ENCODE measurements at places on chromosomes 3 and 15.

- DNase-seq = no peak
Measured at GRCh38 chr3:36596419-36596818, 167.9 kb downstream of the DCLK3 start.

DNA sequence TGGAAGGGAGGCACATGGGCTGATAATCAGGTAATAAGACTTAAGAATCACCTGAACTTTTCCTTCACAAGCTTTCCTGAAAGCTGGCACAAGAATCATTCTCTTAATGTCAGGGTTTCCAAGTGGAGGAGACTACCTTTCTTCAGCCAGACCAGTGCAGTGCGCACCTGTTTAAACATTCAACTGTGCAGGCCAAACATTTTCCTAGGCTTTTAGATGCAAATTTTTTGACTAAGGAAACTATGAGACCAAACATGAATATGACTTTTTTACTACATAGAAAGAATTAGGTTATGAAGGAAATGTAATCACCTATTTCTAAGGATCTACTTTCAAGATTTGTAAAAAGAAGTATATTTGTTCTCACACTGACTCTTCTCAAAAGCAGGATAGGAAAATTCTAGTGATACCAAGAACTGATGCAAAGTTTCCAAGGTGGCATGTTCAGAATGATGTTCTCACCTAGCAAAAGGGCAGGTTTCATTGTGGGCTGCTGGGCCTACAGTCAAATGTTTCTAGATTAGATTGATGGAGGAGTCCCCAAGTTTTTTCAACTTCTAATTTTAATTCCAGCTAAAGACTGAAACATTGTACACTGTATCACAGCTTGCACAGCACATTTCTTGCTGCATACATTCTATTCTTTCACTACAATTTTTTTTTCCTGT, 339.1 kb downstream of the TIGIT start:
- DNase-seq = no peak

DNA sequence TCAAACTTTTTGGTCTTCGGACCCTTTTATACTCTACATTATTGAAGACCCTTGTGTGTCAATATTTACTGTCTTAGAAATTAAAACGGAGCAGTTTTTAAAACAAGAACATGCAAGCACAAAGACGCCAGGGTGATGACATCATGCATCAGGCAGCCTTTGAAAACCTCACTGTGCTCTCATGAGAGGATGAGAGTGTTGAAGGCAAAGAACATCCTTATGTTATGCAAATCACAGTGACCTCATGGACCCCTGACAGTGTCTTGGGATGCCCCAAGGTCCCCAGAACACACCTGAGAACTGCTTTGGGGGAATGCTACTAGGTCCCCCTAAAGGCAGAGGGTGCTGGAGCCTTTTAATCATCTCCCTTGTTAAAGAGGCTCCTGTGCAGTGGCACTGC, 51.6 kb downstream of the CHDH start:
- no peak for DNase-seq

- no peak for DNase-seq
Measured at GRCh38 chr3:170257145-170257544, 34.9 kb downstream of the PRKCI start.

GRCh38 chr3:143166376-143166775, 46.8 kb downstream of the CHST2 start:
- DNase-seq = no peak

DNA sequence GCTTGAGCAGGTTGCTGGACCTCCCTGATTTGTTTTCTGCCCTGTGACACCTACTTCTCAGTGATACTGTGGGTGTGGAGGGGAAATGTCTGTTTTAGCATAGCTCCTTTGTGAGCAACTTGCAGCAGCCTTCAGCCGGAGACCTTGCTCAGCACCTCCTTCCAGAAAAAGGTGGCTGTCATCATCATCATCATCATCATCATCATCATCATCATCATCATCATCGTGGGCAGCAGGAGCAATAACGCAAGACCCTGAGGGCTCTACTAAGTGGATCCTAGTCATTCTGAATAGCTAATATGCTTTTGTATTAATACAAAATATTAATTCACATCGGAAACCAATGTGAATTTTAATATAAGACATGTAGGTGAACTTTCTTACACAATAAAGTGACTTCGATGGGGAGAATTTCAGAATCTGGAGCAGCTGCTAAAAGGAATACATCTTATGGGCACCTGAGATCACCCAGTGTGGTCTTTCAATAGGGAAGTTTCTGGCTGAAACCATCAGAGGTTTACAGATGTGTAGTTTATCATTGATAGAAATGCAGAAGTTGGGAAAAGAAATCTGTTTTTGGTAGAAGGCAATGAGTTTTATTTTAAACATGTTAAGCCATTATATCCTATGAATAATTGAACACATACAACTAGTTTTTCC, 8.6 kb downstream of the GABRR3 start:
- no peak for DNase-seq

- DNase-seq = no peak
Measured at GRCh38 chr3:146067048-146067447, 93.9 kb downstream of the PLOD2 start.

- DNase-seq = no peak
Measured at GRCh38 chr3:114057011-114057347, 442 bp downstream of the QTRT2 start.

GRCh38 chr15:38699633-38700230, 135.1 kb upstream of the RASGRP1 start:
- DNase-seq = peak; percentile 61

GRCh38 chr3:27454914-27455313, 29.3 kb downstream of the SLC4A7 start:
- DNase-seq = no peak

DNA sequence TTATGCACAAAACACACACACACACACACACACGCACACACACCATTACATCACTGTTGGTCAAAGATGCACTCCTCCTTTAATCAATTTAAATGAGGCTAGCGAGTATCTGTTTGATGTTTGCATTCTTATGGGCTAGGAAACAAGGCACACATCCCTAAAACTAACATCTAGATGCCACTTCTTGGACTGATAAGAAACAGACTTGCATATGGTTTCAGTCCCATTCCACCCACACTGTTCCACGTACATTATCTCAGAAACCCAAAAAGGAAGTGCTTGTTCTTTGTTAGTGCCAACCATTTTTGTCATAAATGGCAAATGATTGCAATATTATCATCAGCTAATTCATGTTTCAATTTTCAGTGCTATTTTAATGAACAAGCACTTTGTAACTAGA, 69.5 kb downstream of the CCR1 start:
- DNase-seq = no peak

- DNase-seq = peak; percentile 18
Measured at GRCh38 chr3:81218023-81218422, 543.4 kb downstream of the GBE1 start.

- no peak for DNase-seq
Measured at GRCh38 chr15:38205526-38206272, 46.9 kb upstream of the SPRED1 start.

GRCh38 chr15:90231028-90232017, 2.4 kb downstream of the CIB1 start:
- peak; percentile 50 for DNase-seq

GRCh38 chr3:197224034-197224444, 74.4 kb downstream of the DLG1 start:
- DNase-seq = no peak

DNA sequence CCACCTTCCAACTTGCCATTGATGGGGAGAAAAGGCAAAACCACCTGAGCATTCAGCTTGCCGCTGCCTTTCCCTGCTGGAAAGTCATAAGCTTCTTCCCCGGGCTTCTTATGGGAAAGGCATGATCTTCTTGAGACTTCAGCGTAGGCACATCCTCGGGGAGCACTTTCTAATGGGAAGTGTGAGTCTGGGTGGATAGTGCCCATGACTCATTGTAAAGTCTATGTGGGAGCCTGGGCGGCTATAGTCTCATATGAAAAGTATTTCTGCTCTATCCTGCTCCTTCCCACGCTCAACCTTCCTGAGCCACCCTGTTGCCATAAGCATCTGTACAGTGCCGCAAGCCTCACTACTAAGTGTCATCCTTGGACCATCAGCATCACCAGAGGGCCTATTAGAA, 309.9 kb upstream of the THBS1 start:
- no peak for DNase-seq

DNA sequence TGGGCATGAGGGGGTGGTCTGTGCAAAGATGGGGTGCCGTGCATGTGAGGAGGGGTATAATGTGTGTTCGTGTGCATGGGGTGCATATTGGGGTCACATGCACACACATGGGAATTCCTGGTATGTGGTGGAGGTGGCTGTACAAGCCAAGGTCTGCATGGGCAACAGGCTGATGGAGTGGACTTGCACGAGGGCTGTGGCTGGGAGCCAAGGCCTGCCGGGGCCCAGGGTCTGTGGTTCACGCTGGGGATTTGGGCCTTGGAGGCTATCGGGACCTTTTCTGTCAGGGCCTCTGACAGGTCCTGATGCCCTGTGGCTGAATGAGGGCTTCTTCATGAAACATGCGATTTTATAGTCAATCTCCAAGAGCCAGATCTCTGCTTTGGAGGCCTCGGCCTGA, 9.8 kb upstream of the PLXND1 start:
- DNase-seq = no peak

GRCh38 chr3:106114848-106115247, 246.0 kb upstream of the CBLB start:
- no peak for DNase-seq

DNA sequence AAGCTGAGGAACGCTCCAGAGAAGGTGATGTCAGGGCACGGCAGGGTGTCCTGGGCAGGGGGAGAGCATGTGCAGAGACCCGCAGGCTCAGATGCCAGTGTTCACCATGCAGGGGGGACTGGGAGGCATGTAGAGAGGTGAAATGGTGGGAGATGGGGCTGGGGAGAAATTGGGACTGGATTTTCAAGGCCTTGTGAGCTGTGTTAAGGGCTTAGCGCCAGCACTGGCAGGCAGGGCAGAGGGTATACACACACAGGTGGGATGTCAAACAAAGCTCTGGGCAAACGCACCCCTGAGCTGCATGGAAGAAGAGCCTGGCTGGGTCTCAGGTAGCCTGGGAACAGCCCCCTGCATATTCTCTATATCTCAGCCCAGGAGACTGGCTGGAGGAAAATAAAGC, 282.7 kb downstream of the SHQ1 start:
- no peak for DNase-seq

- DNase-seq = peak; percentile 36
Measured at GRCh38 chr15:60772395-60773120, 293.6 kb upstream of the ICE2 start.

DNA sequence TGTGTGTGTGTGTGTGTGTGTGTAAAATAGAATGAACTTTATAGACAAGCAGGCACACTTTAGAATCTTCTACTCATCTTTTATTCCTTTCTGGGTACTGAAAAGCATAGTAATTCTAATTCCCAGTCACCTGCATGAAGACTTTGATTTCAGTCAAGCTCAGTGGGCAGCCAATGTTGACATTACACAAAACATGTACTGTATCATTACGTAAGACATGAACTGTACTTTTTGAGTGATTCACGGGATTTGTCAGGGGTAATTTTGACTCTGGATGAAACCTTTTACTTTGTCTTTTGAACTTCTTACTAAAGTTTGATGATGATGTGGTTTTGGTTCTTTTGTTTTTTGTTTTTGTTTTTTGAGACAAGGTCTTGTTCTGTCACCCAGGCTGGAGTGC, 38.8 kb downstream of the PTPRG start:
- no peak for DNase-seq

DNA sequence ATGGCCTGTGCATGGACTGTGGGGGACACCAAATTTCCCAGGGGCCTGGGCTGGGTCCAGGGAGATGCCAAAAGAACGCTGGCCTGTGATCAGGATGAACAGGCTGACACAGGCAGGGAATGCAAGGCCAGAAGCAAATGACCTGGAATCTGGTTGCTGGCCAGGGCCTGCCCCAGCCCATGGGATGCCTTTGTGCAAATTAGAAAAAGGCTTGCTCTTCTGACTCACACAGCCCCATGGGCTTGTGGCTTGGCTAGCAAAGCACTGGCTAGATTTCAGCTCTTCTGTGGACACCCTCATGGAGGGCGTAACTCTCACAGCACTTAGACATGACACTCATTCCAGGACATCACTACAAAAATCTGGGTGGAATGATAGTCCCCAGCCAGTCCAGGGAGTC, 356.0 kb downstream of the SHQ1 start:
- DNase-seq = no peak

DNA sequence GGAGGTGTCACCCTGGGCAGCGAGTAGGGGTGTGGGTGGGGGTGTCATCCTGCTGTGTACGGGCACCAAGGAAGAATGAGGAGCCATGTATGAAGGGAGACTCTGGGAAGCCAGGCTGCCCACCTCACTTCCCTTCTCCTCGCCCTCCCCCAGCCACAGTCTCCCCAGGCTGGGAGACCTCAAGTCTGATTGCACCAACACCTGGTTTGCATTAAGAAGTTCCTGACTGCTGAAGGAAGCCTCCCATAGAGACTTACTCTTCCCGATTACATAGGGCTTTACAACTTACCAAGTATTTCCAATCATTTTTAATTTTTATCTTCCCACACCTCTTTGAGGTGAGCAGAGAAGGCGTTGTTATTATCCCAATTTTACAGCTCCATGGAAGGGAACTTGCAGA, 29.5 kb upstream of the SMAD3 start:
- DNase-seq = no peak

DNA sequence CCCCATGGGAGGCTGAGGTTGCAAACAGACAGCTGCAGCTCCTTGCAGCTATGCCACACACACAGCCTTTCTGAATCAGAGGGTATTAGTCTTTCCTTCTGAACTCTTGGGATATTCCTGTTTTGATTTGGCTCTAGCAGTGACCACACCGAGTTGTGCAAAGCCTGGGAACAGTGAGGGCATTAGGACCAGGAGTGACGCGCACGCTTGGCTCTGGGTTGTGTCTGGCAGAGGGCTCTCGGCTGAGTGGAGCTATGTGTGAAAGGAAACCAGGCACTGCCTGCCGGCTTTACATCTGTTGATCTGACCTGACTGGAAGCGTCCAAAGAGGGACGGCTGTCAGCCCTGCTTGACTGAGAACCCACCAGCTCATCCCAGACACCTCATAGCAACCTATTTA, at the start of gene GALNT15:
Gene GALNT15 (plus strand): TSS at position 292 of the 400 bp plus-strand sequence. CDS start 472 bp downstream, outside the sequence.
- DNase-seq = peak; percentile 88

- DNase-seq = no peak
Measured at GRCh38 chr15:71251584-71252043, 136.3 kb downstream of the THSD4 start.

- no peak for DNase-seq
Measured at GRCh38 chr3:67648701-67649100, 5.7 kb downstream of the SUCLG2 start.

GRCh38 chr15:28082891-28083684, 16.0 kb downstream of the OCA2 start:
- DNase-seq = no peak

GRCh38 chr3:9185701-9186100, 63.7 kb downstream of the SRGAP3 start:
- no peak for DNase-seq

GRCh38 chr3:38138349-38139190, at the start of gene MYD88:
TSS of gene MYD88 (plus strand) at chr3:38138661. CDS start at chr3:38138701, 40 bp downstream.
- DNase-seq = peak; percentile 76

GRCh38 chr15:98830034-98830634, 177.5 kb downstream of the PGPEP1L start:
- DNase-seq = no peak

DNA sequence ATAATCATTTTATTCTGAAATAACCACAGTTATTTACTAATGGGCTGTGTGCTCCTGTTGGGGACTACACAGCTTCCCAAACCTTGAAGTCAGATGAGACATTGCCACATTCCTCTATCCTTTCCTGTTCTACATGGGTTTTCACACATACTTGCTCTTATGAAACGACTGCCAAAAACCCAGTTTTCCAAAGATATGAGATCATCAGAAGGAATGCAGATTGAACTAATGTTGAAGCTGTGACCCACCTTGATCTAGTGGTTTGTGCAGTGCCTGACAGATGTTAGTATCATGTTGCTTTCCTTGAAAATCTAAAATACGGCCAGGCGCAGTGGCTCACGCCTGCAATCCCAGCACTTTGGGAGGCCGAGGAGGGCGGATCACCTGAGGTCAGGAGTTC, 144.6 kb downstream of the VGLL4 start:
- DNase-seq = no peak

All from head of caudate nucleus (tissue), 42 donors.